ENCODE measurements at places on chromosomes 6 and 20.

- DNase-seq: no peak
These were observed 6.7 kb downstream of the DEF6 start for GRCh38 chr6:35304299-35304698.

- no peak for DNase-seq
These were observed 624.1 kb upstream of the CDH4 start for GRCh38 chr20:60627751-60628565.

- DNase-seq: no peak
These were observed 42.3 kb upstream of the ATXN1 start for GRCh38 chr6:16803294-16804200.

- DNase-seq: peak; percentile 7
These were observed 64.9 kb upstream of the AFDN start for GRCh38 chr6:167761794-167762258.

- DNase-seq: peak; percentile 100
These were observed 158.8 kb downstream of the NKAIN2 start for GRCh38 chr6:123962508-123962907.

- DNase-seq: no peak
These were observed 18.8 kb downstream of the LATS1 start for GRCh38 chr6:149699150-149699549.

GRCh38 chr6:170287371-170287876, 3.5 kb downstream of the DLL1 start:
- no peak for DNase-seq

DNA sequence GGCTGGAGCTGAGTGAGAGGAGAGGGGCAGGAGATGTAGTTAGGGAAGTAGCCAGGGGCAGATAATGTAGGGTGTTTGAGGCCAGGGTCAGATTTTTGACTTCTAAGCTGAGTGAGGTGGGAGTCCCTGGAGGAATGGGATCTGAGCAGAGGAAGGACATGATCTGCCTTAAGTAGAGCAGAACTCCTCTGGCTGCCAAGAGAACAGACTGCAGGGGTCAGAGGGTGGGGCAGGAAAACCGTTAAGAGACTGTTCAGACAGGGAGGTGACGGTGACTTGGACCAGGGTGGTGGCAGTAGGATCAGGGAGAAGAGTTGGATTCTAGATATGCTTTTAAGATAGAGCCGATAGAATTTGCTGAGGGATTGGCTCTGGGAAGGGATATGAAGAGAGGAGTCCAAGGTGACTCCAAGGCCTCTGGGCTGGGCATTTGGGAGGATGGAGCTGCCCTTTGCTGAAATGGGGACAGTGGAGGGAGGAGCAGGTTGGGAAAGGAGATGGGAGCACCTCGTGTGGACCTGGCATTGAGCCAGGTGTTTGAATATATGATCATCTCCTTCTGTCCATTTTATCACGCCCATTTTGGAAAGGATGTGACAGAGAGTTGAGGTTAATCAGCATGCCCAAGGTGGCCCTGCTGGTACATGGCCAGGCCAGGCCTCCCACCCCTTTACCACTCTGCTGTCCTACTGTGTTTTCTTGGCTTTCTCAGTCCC, 18.8 kb downstream of the EYA2 start:
- no peak for DNase-seq

- DNase-seq: no peak
These were observed 130.5 kb downstream of the CRYBG1 start for GRCh38 chr6:106490974-106491373.

GRCh38 chr20:63886921-63887320, 8.0 kb upstream of the DNAJC5 start:
- no peak for DNase-seq

- DNase-seq: no peak
These were observed 28.7 kb downstream of the KAT14 start for GRCh38 chr20:18166241-18166881.

DNA sequence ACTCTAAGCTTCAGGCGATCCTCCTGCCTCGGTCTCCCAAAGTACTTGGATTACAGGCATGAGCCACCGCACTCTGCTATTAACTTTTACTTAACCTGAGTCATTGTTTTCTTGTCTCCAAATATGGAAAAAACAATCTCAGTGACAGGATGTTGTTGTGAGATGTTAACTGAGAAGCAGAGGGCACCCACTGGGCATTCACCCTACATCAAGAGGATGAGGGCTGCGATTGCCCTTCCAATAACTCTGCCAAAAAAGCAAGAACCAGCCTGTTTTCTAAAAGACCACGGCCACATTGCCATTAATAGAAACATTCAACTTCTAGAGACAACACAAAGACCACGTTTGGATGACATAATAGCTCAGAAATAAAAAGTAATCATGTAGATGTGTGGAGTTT, 107.6 kb upstream of the SGK1 start:
- DNase-seq: no peak

Data from NCI-H2029 (cell line).